ENCODE measurements at places on chromosomes 1 and 21.

DNA sequence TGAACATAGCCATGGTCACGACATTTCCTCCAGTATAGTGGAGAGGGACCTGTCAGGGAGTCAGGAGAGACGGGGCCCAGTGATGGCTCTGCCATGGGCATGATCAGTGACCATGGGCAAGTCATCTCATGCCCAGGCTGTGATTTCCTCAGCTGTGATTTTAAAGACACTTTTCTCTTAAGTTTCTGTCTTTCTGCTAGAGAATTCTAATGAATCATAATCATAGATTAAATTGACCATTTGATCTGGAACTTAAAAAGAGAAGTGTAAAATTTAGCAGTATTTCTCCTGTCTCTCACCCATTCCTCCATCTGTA is 112.7 kb downstream of the USP25 start:
- DNase-seq, result no peak

DNA sequence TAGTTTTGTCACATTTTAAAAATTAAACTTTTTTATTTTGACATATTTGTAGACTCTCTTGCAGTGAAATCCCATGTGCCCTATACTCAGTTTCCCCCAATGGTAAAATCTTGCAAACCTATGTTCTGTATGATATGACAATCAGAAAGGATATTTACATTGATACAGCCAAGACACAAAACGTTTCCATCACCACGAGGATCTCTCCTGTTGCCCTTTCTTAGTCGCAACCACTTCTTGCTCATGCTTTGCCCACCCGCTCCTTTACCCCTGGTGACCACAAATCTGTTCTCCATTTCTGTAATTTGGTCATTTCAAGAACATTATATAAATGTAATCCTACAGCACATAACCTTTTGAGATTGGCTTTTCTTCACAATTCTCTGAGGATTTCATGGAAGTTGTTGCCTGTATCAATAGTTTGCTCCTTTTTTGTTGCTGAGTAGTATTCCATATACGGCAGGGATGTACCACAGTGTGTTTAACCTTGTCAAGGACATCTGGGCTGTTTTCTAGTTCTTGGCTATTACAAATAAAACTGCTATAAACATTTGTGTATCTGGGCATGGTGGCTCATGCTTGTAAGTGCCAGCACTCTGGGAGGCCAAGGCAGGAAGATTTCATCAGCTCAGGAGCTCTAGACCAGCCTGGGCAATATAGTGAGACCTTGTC is 14.0 kb upstream of the BATF3 start:
- no peak for DNase-seq

- peak; percentile 84 for DNase-seq
Measured at GRCh38 chr1:116853680-116854402, 55.9 kb upstream of the PTGFRN start.

DNA sequence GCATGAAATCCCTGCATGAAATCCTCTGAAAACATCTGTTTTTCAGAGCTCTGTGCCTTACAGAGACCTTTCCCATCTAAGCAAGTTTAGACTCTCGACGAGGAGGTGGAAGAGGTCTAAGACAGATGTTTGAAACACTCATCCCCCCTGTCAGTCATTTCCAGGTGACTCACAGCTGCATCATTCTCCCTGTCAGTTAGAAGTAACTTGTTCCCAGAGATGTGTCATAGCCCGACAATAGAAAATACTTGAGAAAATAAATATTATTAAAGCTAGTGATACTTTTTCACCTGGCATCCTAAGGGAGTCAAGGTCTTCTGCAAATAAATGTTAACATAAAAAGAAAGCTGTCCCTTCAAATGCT is 41.6 kb upstream of the SEC16B start:
- DNase-seq, result peak; percentile 76

- DNase-seq, result no peak
Measured at GRCh38 chr1:216459651-216460207, 36.5 kb upstream of the USH2A start.

Measured in fibroblast of skin of abdomen (primary cell).